ENCODE measurements at places on chromosomes 2 and 18. TPM values are rescaled to one million over a fixed set of nuclear protein-coding genes. Genes with fewer than 3 reads are reported as not detected.

The STAT1 gene
- polyA plus RNA-seq, result 29.1 TPM

The EGR4 gene
- polyA plus RNA-seq, result not detected

The CABYR gene
- polyA plus RNA-seq, result 3.3 TPM

The BOD1L2 gene
- not detected for polyA plus RNA-seq

The PTH2R gene
- polyA plus RNA-seq, result 0.10 TPM

The VWC2L gene
- polyA plus RNA-seq, result not detected

The SCYGR4 gene
- polyA plus RNA-seq, result not detected

The AOX1 gene
- 0.67 TPM for polyA plus RNA-seq

The SFTPB gene
- polyA plus RNA-seq, result 0.08 TPM

The SATB2 gene
- polyA plus RNA-seq, result 2.4 TPM

The BOK gene
- polyA plus RNA-seq, result 63.4 TPM

The STEAP3 gene
- polyA plus RNA-seq, result 23.4 TPM

The GREB1 gene
- 10.2 TPM for polyA plus RNA-seq

The TNFRSF11A gene
- polyA plus RNA-seq, result 2.8 TPM

The CD8B2 gene
- polyA plus RNA-seq, result 0.04 TPM

The TTC21B gene
- polyA plus RNA-seq, result 20.1 TPM

The ESPNL gene
- polyA plus RNA-seq, result 2.6 TPM

The POTEJ gene
- 0.06 TPM for polyA plus RNA-seq

The UGT1A4 gene
- not detected for polyA plus RNA-seq

The REG1A gene
- polyA plus RNA-seq, result not detected

The GPR148 gene
- not detected for polyA plus RNA-seq

The GLI2 gene
- 8.5 TPM for polyA plus RNA-seq

The OR6B2 gene
- polyA plus RNA-seq, result not detected

The FNDC4 gene
- polyA plus RNA-seq, result 7.5 TPM

The ADAM23 gene
- 10.8 TPM for polyA plus RNA-seq

The ALPG gene
- not detected for polyA plus RNA-seq

The VWA3B gene
- 1.6 TPM for polyA plus RNA-seq

The SERPINB13 gene
- not detected for polyA plus RNA-seq

The MEP1B gene
- 0.11 TPM for polyA plus RNA-seq

The FRZB gene
- polyA plus RNA-seq, result 24.1 TPM

The SOS1 gene
- 29.7 TPM for polyA plus RNA-seq

The SERPINB7 gene
- polyA plus RNA-seq, result not detected

The STK11IP gene
- polyA plus RNA-seq, result 17.8 TPM

The C2orf80 gene
- polyA plus RNA-seq, result not detected

The CCT7 gene
- 176 TPM for polyA plus RNA-seq

The STPG4 gene
- not detected for polyA plus RNA-seq

The MC4R gene
- 0.16 TPM for polyA plus RNA-seq

The SP100 gene
- polyA plus RNA-seq, result 20.5 TPM

The ZDBF2 gene
- 11.0 TPM for polyA plus RNA-seq

The MRPL44 gene
- 25.7 TPM for polyA plus RNA-seq

The MOGAT1 gene
- not detected for polyA plus RNA-seq

The SEPTIN10 gene
- 75.9 TPM for polyA plus RNA-seq

The RAB6D gene
- 1.2 TPM for polyA plus RNA-seq

The RNF125 gene
- 10.7 TPM for polyA plus RNA-seq

The CYP27C1 gene
- 5.1 TPM for polyA plus RNA-seq

The IL1R1 gene
- polyA plus RNA-seq, result 8.4 TPM

The ZFAND2B gene
- polyA plus RNA-seq, result 21.0 TPM

The RGPD3 gene
- 0.08 TPM for polyA plus RNA-seq

The GAREM2 gene
- 3.9 TPM for polyA plus RNA-seq

The SH3RF3 gene
- 3.9 TPM for polyA plus RNA-seq

The DCDC2C gene
- 0.46 TPM for polyA plus RNA-seq

The SH3BP4 gene
- polyA plus RNA-seq, result 17.0 TPM

The CNDP1 gene
- 0.13 TPM for polyA plus RNA-seq

The KCNJ3 gene
- 0.54 TPM for polyA plus RNA-seq

The TMEM200C gene
- polyA plus RNA-seq, result 0.75 TPM

The AQP12B gene
- polyA plus RNA-seq, result 1.1 TPM

The LRP1B gene
- polyA plus RNA-seq, result 2.2 TPM
